ENCODE measurements at places on chromosomes 6 and 20. TPM values are rescaled to one million over a fixed set of nuclear protein-coding genes. Genes with fewer than 3 reads are reported as not detected.

The C20orf204 gene
- 0.62 TPM for polyA plus RNA-seq

The ATG5 gene
- polyA plus RNA-seq: 18.1 TPM

The C6orf15 gene
- polyA plus RNA-seq: not detected

The ZNF76 gene
- polyA plus RNA-seq: 23.2 TPM

The SLC17A4 gene
- not detected for polyA plus RNA-seq

The SLC26A8 gene
- polyA plus RNA-seq: not detected

The GHRH gene
- not detected for polyA plus RNA-seq

The CTNNBL1 gene
- 148 TPM for polyA plus RNA-seq

The DNAH8 gene
- not detected for polyA plus RNA-seq

The PPT2 gene
- polyA plus RNA-seq: 11.1 TPM

The IP6K3 gene
- polyA plus RNA-seq: 2.5 TPM

The FRK gene
- 1.0 TPM for polyA plus RNA-seq

The APOBEC2 gene
- 7.6 TPM for polyA plus RNA-seq

The CLPSL2 gene
- not detected for polyA plus RNA-seq

The HLA-DQA1 gene
- polyA plus RNA-seq: 16.2 TPM

The COL9A1 gene
- 0.25 TPM for polyA plus RNA-seq
